ENCODE measurements at places on chromosomes 11 and 22.
A peak's percentile ranks its signal among the peaks of the same experiment; 100 is the strongest.

GRCh38 chr11:106152013-106152412 is 74.6 kb downstream of the AASDHPPT start:
- DNase-seq: no peak

GRCh38 chr11:113956986-113957385 is 17.9 kb upstream of the HTR3A start:
- DNase-seq: no peak

- no peak for DNase-seq
Measured at GRCh38 chr22:22395245-22395644, 113.3 kb downstream of the ZNF280B start.

DNA sequence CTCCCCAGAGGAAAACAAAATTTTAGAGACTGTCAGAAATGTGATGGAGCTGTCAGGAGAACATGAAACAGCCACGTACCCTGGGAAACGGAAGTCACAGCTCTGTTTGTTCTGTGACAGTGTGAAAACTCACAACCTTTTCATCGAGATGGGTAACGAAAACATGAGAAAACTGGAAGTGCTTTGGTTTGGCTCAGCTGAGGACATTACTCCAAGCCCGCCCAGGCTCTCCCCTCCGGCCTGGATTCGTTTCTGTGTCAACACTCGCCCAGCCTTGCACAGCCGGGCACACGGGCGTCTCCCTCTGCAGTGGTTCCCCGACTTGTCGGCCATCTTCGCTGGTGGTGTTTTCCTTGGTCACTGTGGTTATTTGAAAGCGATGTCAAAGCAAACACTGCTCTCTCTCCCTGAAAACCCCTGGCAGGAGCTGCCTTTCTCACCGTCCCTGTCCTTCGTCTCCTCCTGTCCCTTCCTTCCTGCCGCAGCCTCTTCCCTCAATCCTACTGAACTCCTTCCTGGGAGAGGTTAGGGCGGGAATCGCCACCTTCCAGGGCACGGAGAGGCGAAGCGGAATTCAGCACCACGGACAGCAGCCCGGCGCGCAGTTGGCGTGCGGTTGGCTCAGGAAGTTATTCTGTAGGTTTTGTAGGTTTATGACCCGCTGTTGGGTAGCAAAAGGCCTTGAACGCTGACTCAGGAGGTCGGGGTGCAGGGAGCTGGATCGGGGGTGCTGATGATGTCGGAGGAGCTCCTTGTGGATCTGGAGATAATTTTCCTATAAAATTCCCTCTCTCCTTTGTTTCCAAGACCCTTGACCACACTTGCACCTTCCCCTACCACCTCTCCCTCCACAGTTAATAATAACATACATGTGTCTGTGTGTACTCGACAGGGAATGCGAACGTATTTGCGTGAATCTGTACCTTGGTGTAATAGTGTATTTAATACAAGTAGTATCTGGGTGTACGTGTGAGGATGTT is 13.1 kb upstream of the RPS19BP1 start:
- peak; percentile 57 for DNase-seq

- DNase-seq: no peak
Measured at GRCh38 chr11:117547195-117547850, 219.7 kb downstream of the CEP164 start.

- no peak for DNase-seq
Measured at GRCh38 chr11:100619484-100619883, 67.6 kb upstream of the ARHGAP42 start.

- no peak for DNase-seq
Measured at GRCh38 chr11:91435694-91436395, 788.8 kb upstream of the FAT3 start.

GRCh38 chr11:114709960-114710359 is 31.6 kb downstream of the NXPE2 start:
- DNase-seq: no peak

GRCh38 chr11:133945087-133945974 is 11.4 kb downstream of the IGSF9B start:
- DNase-seq: no peak

GRCh38 chr11:115930886-115931547 is 426.8 kb upstream of the CADM1 start:
- peak; percentile 66 for DNase-seq

GRCh38 chr22:42945027-42945426 is 69.9 kb downstream of the PACSIN2 start:
- DNase-seq: no peak

- no peak for DNase-seq
Measured at GRCh38 chr22:32744176-32744959, 57.1 kb upstream of the TIMP3 start.

- no peak for DNase-seq
Measured at GRCh38 chr22:17379944-17380343, 10.7 kb downstream of the CECR2 start.

DNA sequence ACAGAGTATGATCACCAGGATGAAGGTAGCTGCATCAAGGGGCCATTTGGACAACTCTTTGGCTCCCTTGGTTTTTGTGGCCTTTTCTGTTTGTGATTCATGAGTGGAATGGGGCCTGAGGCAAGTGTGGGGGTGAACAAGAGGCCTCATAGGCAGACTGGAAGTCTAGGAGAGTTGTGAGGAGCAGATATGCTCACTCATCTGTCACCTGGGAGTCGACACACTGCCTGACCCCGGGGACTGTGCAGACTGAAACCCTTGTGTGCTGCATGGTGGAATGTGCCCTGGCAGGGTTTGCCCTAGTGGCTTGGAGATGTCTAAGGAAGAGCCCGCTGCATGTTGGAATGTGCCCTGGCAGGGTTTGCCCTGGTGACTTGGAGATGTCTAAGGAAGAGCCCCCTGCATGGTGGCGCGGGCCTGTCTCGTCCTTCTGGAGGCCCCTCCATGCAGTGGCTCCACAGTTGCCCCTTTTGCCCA is 60.0 kb downstream of the MED15 start:
- DNase-seq: peak; percentile 57

- no peak for DNase-seq
Measured at GRCh38 chr11:33539751-33540150, 160.9 kb downstream of the C11orf91 start.

DNA sequence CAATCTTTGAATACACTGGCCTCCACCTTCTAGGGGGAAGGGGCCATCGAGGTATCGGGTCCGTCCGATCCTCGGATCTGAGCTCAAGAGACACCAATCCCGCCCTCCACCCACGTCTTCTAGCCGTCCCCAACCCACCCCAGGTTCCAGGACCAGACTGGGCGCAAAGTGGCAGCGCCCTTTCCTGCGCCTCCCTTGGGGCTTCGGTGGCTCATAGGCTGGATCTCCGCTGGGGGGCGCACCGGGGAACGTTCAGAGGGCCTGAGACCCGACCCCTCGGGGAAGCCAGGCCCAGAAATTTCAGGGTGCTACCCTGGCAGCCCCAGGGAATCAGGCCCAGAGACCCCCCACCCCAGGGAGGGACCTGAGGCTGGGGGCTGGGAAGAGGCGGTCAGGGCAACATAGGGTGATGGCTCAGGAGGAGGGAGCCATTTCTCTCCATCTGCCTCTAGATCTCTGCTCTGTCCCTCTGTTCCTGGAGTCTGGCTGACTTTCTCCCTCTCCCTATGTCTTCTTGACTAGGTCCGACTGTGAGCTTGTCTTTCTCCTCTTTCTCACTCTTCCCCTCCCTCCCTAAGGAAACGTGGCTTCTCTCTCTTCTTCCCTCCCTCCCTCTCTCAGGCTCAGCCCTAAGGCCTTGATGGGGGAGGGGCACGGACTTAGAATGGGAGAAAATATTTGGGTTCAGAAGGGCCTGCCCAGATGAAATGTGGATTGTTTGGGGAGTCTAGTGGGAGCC is 1.1 kb downstream of the CREB3L1 start:
- DNase-seq: no peak

- no peak for DNase-seq
Measured at GRCh38 chr11:105609832-105610781, at the start of gene GRIA4. TSS of gene GRIA4 (plus strand) at chr11:105610073. CDS start at chr11:105610998, 925 bp downstream.

DNA sequence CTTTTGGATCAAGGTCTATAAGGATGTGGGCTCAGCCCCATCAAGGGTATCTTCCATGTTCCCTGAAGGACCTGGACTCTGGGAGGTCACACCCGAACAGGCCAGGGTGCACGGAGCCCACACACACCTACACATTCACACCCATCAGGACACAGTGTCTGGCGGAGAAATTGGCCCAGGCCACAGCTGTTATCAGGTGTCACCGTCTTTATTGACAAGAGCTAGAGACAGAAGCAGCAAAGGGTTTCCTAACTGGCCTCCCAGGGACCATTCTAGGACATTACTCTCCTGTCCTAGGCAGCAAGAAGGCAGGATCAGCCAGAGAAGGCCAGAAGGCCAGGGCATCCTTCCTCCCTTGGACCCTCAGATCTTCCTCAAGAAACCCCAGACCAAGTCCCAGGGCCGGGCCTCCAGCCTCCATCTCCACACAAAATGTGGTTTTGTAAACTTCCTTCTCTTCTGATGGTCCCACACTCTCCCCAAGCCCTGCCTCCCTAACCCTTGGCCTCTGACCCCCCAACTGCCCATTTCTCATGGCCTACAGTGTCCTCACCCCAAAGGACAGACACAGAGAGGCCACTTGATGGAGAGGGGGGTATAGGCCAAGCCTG is 8.1 kb downstream of the SSTR3 start:
- DNase-seq: no peak

GRCh38 chr11:95699631-95700470 is 89.7 kb downstream of the FAM76B start:
- DNase-seq: peak; percentile 68

GRCh38 chr11:21896746-21897602 is 295.9 kb upstream of the ANO5 start:
- DNase-seq: no peak

DNA sequence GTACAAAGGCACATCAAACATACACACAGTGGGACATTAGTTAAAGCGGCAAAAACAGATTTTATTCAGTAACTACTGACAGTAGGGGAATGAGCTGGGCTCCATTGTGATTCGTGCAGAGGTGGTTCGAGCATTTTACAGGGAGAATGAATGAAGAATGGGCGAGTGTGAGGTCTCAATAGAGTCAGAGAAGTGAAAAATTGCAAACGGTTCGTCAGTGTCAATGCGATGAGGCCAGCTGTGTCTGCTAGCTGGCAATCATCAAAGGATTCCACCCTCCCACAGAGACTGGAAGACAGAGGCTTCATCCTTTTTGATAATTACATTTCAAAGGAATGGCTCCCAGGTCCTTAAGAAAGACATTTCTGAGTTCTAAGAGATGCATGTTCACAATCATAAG is 17.4 kb downstream of the OR4D9 start:
- DNase-seq: no peak

GRCh38 chr11:62715150-62716130 is 8.0 kb downstream of the GNG3 start:
- no peak for DNase-seq

DNA sequence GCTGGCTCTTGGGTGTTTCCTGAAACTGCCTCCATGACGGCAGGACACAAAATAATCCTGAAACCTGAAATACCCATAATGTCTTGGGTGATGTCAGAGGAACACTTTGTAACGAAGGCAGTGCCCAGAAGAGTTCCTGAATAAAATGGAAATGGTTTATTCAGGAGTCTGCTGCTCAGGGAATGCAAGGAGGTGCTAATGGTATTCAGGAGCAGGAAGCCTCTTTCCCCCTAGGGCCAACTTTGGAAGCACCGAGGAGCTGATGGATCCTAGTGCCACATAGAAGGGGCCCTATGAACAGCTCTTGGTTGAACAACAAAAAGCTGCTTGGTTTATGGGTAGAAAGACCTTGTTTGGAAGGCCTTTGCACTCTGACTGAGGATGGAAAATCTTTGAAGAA is 15.5 kb downstream of the TREH start:
- no peak for DNase-seq

- no peak for DNase-seq
Measured at GRCh38 chr11:16027621-16028020, 328.7 kb downstream of the SOX6 start.

- DNase-seq: peak; percentile 42
Measured at GRCh38 chr11:112042161-112042960, 17.2 kb downstream of the DLAT start.

DNA sequence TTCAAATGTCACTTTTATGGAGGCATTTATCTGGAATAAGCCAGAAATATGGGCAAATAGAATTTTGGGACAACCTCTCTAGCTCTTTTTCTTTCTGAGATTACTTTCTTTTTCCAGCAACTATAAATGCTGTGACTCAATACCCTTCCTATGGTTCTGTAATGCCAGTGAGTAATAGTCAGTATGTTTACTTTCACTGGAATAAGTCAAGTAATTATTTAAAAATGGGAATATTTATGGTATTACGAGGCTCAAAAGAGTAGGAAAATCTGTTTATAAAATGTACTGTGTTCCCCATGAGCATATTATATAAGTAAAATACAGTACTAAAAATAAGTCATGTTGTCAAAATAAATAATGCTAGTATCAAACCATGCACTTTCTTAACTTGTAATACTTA is 750.5 kb downstream of the LUZP2 start:
- no peak for DNase-seq

DNA sequence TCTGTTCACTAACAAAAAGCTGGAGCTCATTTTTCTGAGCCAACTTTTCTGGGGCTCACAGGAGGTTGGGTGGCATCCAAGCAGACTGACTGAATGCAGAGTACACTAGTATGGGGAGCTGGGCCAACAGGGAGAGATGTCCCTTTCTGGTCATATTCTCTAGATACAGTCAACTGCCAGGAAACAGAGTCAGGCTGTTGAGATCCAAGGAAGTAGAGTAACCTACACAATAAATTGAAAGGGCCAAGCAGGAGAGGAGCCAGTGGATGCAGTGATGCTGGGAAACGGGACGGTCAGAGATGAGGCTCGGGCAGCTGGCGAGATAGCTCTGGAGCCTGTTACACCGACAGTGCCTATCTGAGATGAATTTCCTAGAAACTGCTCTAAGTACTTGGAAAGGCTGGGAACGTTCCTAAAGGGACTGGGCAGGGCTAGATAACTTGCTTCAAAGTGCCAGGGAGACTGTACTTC is 71.1 kb downstream of the LARGE2 start:
- no peak for DNase-seq

- DNase-seq: no peak
Measured at GRCh38 chr11:102669664-102670063, 35.9 kb downstream of the MMP27 start.

DNA sequence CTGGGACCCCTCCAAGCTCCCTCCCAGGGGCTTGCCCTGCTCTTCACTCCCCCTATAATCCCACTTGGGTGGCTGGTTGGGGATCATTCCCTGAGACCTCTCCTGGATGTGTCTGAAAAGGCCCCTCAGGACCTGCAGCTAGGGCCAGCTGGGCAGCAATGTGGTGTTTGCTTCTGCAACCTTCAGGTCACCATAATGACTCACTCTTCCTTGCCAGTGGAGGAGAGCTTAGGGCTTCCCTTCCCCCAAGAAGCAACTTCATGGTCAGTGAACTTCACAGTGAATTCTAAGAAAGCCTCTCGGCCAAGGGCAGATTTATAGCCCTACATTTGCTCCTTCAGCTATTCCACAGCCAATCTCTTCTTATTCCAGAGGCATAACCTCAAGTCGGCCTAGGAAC is 45.1 kb upstream of the TSPAN18 start:
- peak; percentile 10 for DNase-seq

GRCh38 chr11:61447601-61448551 is 18.0 kb downstream of the SDHAF2 start:
- no peak for DNase-seq

All from COLO829 (cell line).